Glutamatergic neuron (in vitro differentiated cells): ENCODE measurements at places on chromosomes 2 and 18. TPM values are rescaled to one million over a fixed set of nuclear protein-coding genes. Genes with fewer than 3 reads are reported as not detected.

The POTEI gene
- 1.4 TPM for total RNA-seq

The ALLC gene
- not detected for total RNA-seq

The LIPG gene
- total RNA-seq, result 10.2 TPM

The TRPM8 gene
- not detected for total RNA-seq

The RGPD4 gene
- 0.12 TPM for total RNA-seq

The FOXI3 gene
- total RNA-seq, result 0.34 TPM

The LINC00305 gene
- total RNA-seq, result not detected

The LRRC30 gene
- total RNA-seq, result not detected

The NEU4 gene
- 0.88 TPM for total RNA-seq

The DSG4 gene
- total RNA-seq, result not detected

The GALNT3 gene
- 1.3 TPM for total RNA-seq

The ZBTB7C gene
- total RNA-seq, result 10.6 TPM

The SPP2 gene
- not detected for total RNA-seq

The TGFBRAP1 gene
- 14.9 TPM for total RNA-seq

The ADGRF3 gene
- 0.54 TPM for total RNA-seq
